Colonic mucosa (tissue), 4 donors: ENCODE measurements at places on chromosomes 12 and 14. TPM values are rescaled to one million over a fixed set of nuclear protein-coding genes. Genes with fewer than 3 reads are reported as not detected.

The KRT77 gene
- total RNA-seq = not detected

The TAS2R13 gene
- 1.0 TPM for total RNA-seq

The PPP1R12A gene
- 79.2 TPM for total RNA-seq

- no peak for DNase-seq
These were observed 6.6 kb upstream of the KLRD1 start for GRCh38 chr12:10301103-10301502.

GRCh38 chr12:45705404-45705803, 24.1 kb upstream of the ARID2 start:
- no peak for DNase-seq

The MYH6 gene
- total RNA-seq = not detected

The LTB4R2 gene
- 7.8 TPM for total RNA-seq

The POTEM gene
- not detected for total RNA-seq

DNA sequence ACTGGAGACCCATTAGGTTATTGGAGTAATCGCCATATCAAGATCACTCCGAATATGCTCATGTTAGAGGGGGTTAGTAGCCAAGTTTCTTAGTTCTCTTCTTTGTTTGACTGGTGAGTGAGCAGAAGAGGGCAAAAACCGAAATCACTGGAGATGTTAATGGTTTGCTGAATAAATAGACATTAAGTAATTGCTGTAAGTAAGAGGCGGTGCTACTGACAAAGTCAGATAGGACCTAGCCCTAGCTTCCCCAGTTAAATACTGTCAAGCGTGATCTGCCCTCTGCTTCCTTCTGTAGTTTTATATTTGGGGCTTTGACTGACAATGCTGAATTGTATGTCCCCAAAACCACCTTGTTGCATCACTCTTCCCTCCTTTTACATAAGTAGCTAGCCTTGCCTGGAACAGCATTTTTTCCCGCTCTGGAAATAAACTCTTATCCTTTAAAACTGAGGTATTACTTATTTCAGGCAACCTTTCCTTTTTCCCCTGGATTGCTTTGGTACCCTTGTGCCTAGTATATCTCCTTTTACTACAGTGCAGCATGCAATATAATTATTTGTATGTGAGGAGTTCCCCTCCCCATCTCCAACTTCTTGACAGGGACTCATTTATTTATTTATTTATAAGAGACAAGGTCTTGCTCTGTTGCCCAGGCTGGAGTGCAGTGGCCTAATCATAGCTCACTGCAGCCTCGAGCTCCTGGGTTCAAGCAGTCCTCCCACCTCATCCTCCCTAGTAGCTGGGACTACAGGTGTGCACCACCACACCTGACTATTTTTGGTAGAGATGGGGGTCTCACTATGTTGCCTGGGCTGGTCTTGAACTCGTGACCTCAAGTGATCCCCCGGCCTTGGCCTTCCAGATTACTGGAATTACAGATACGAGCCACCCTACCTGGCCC, 1.4 kb downstream of the SNRPF start:
- no peak for DNase-seq

- no peak for DNase-seq
These were observed 66.5 kb upstream of the DIO3 start for GRCh38 chr14:101494826-101495225.

DNA sequence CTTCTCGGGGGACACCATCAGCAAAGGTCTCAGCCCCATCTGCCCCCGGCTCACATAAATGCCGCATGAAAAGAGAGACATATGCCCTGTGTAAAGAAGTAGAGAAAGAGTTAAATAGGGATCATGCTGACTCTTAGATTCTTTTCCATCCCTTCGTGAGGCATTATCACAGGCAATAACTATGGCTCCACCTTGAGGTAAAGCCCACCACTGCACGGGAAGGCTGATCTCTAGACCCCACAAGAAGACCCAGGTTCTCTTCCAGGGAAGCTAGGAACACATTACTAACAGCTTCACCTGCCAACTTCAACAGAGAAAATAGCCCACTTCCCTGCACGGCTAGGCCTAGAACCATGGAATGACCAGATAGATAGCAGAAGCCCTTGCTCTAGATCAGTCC, 14.1 kb upstream of the NOP2 start:
- DNase-seq = no peak

GRCh38 chr12:113237748-113238147, 16.5 kb downstream of the TPCN1 start:
- peak; percentile 63 for DNase-seq

- DNase-seq = no peak
These were observed 187.3 kb downstream of the IPO8 start for GRCh38 chr12:30508205-30508967.

The NTN4 gene
- 12.4 TPM for total RNA-seq

DNA sequence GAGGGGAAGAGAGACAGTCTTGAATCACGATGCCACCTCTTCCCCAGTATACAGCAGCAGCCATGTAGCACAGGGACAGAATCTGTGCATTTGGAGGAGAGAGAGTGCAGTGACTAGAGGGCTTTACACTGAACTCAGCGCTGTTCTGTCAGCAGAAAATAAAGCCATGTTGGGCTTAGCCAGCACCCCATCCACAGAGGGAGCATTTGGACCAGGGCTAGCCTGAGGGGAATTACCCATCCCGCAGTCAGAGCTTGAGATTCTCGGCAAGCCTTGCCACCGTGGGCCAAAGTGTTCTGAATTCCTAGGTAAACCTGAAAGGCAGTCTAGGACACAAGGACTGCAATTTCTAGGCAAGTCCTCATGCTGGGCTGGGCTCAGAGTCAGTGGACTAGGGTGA, 120.4 kb upstream of the CNOT2 start:
- no peak for DNase-seq

- DNase-seq = no peak
These were observed 195.5 kb downstream of the PPM1H start for GRCh38 chr12:62739266-62740015.

GRCh38 chr14:96362071-96362964, 823 bp downstream of the ATG2B start:
- peak; percentile 81 for DNase-seq

GRCh38 chr12:79370021-79370420, 320.7 kb downstream of the PAWR start:
- DNase-seq = no peak

- no peak for DNase-seq
These were observed 4.0 kb downstream of the LRP1-AS start for GRCh38 chr12:57143454-57143853.

The CPSF2 gene
- 59.8 TPM for total RNA-seq

DNA sequence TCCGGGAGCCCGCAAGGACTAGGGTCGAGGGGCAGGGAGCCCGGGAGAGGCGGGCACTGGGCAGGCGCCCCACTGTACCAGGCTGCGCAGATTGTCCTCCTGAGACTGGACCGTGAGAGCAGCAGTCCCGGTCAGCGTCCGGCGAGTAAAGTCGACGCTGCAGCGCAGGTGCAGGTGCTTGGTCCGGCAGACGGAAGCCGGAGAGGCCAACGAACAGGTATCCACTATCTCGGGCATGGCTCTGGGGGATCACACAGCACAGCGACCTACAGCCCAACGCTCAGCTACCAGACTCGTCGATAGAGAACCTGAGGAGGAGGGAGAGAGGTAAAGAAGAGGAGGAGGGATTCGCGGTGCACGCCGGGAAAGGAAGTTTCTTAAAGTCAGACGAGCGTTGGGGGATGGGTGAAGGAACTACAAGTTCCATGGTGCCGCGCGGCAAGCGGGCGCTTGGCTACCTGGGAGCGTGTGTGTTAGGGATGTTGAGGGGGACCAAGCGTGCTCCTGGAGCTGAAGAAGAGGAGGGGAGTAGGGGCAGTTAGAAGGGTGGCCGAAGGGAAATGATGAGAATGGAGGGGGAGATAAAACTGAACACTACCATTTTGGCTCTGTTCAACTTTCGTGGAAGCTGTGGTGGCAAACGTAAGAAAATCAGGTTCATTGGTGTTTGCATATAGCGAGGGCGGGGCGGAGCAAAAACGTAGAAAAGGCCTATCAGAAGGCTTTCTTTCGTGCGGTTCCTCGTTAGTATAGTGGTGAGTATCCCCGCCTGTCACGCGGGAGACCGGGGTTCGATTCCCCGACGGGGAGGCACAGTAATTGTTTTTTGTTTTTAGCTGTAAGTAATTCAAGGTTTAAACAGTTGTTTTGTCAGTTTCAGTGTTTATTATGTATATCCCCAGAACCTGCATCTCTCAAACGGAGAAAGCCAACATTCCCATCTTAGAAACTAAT, at the start of gene LTA4H:
LTA4H (minus strand) TSS at position 305 of the 954 bp plus-strand sequence; CDS start at position 237, 68 bp downstream.
- peak; percentile 99 for DNase-seq

- no peak for DNase-seq
These were observed 12.4 kb downstream of the OAS1 start for GRCh38 chr12:112919121-112919520.

- no peak for DNase-seq
These were observed 28.6 kb upstream of the KLRB1 start for GRCh38 chr12:9636150-9636850.

GRCh38 chr14:94774344-94775090, 4.6 kb upstream of the GSC start:
- no peak for DNase-seq

DNA sequence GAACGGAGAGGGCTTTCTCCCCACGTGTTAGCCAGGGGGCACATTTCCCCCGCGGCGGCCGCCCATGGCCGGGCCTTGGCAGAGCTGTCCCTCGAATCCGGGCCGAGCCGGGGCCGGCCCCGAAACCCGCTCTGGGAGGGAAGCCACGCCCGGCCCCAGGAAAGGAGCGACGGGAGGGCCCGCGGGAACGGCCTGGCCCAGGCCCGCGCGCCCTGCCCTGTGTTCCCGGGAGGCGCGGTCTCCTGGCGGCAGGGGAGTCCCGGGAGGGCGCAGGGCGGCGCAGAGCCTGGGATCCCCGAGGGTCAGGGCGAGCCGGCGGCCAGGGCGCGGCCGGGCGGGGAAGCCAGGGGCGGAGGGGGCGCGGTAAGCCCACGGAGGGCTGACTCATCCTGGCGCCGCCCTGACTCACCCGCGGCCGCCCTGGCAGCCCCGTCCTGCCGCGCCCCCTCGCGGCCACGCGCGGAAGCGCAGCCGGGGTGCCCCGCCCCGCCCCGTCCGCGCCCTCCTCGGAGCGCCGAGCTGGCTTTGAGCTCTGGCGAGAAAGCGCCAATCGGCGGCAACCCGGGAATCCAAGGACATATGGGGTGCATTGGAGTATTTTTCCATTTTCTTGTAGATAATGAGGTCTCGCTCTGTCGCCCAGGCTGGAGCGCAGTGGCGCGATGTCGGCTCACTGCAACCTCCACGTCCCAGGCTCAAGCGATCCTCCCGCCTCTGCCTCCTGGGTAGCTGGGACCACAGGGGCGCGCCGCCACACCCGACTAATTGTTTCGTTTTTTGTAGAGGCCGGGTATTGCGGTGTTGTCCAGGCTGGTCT, 31.8 kb upstream of the PLEKHG6 start:
- peak; percentile 89 for DNase-seq

- no peak for DNase-seq
These were observed 886.5 kb upstream of the FLRT2 start for GRCh38 chr14:84643446-84643845.

DNA sequence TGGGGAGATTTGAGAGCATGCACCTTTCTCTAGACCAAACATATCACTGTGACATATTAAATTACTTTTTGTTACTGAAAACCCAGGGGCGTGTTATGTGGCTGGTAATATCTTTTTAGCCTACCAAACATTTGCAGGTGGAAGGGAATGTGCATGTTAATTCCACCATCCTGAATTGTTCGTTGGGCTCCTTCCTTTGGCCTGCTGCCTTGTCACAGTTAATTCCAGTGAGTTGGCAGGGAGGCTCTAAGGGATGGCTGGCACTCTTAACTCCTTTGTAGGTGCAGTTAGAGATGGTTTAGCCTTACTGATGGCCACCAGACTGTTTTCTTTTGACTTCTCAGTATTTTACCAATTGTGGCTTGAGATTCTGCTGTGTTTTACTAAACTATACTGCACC, 64.5 kb downstream of the DIP2B start:
- no peak for DNase-seq

DNA sequence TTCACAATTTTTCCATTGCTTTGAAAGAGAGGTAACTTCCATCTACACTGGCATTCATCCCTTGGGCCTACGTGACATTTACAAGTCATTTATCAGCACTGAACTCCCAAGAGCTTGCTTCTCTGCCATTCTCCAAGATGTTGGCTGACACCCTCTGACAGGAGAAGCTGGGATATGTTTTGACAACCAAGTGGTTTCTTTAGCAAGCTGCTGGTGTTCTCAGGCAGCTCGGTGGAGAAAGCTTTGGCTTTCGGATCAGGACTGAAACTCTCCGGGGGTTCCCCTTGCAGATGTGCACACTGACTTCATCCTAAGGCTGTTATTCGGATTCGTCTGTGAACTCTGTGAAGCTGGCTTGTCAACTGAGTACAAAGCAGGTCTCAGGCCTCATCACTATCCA, 15.7 kb downstream of the KCNA5 start:
- DNase-seq = no peak

- no peak for DNase-seq
These were observed 72.5 kb upstream of the MYL2 start for GRCh38 chr12:110992909-110993308.

The SMCO2 gene
- not detected for total RNA-seq

DNA sequence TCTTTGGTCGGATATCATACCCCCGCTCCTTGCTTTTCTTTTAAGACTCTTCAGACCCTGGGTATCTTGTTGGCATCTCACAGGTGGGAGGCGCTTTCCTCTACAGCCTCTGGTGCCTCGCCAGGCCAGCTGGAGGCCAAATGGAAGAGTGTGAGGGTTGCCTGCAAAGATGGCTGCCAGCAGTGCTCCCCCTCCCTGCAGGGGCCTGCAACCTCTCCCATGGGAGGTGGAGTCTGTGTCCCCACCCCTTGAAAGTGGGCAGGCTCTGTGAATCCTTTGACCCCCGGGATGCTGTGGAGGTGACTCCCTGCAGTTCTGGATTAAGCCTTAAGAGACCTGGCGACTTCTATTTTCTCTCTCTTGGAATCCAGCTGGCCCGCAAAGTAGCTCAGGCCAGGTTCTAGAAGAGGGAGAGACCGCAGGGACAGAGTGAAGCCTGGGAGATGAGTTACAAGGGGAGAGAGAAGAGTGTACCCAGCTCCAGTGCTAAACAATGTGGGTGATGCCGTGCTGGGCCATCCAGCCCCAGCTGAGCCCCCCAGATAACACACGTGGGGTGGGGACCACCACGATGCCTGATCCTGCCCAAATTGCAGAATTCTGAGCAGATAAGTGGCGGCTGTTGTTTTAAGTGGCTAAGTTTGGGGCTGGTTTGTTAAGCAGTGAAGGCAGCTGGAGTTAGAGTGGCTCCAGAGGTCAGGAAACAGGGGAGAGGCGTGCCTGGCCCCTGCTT, 37.9 kb upstream of the NCOR2 start:
- peak; percentile 61 for DNase-seq

The DHRS1 gene
- total RNA-seq = 42.4 TPM

DNA sequence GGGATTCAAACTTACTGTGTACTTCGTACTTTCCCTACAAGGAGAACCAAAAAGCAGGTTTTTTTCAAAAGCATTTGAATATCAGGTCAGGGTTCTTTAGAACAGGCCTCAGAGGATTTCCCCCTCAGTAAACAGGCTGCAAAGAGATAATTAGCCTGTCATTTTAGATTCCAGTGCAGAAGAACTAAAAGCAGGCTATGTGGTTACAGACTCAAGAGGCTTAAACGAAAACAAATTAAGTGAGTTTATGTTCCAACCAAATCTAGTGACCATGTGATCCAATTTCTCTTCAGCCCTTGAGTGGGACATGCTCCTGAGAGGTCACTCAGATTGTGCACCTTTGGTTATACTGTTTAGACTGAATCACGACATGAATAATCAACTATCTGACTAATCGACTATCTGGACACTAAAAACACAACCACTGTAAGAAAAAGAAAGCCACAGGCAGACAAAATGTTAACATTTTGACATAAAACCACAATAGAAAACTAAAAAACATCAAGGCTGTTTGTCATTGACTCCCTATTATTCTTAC, 4.5 kb downstream of the TMED8 start:
- DNase-seq = no peak

GRCh38 chr12:84757978-84758377, 154.6 kb downstream of the SLC6A15 start:
- DNase-seq = no peak
